ENCODE measurements at places on chromosomes 16 and 17. TPM values are rescaled to one million over a fixed set of nuclear protein-coding genes. Genes with fewer than 3 reads are reported as not detected.

The CACNA1H gene
- polyA plus RNA-seq: 44.1 TPM

The NPW gene
- polyA plus RNA-seq: 2.7 TPM

GRCh38 chr17:78391843-78392242 lies 13.4 kb downstream of the PGS1 start:
- DNase-seq: no peak

The PRAC1 gene
- not detected for polyA plus RNA-seq

The TBC1D3B gene
- 7.0 TPM for polyA plus RNA-seq

The CRHR1 gene
- 0.27 TPM for polyA plus RNA-seq

The TP53TG3 gene
- not detected for polyA plus RNA-seq

The EVI2B gene
- 1.7 TPM for polyA plus RNA-seq

The CD300LD gene
- not detected for polyA plus RNA-seq

Measured in muscle of arm (tissue), 14 donors.